ENCODE measurements at places on chromosomes 6 and 20. TPM values are rescaled to one million over a fixed set of nuclear protein-coding genes. Genes with fewer than 3 reads are reported as not detected.

ASIP gene
- polyA plus RNA-seq = 0.65 TPM

PPARD gene
- 25.2 TPM for polyA plus RNA-seq

RIPPLY2 gene
- polyA plus RNA-seq = not detected

BPIFB2 gene
- polyA plus RNA-seq = 0.10 TPM

SLC44A4 gene
- 0.12 TPM for polyA plus RNA-seq
